ENCODE measurements at places on chromosomes 5 and 9.

- no peak for DNase-seq
Observed at GRCh38 chr5:73445665-73446630, 2.6 kb downstream of the FOXD1 start.

GRCh38 chr5:115888027-115888426 lies 46.3 kb downstream of the AP3S1 start:
- DNase-seq: no peak

DNA sequence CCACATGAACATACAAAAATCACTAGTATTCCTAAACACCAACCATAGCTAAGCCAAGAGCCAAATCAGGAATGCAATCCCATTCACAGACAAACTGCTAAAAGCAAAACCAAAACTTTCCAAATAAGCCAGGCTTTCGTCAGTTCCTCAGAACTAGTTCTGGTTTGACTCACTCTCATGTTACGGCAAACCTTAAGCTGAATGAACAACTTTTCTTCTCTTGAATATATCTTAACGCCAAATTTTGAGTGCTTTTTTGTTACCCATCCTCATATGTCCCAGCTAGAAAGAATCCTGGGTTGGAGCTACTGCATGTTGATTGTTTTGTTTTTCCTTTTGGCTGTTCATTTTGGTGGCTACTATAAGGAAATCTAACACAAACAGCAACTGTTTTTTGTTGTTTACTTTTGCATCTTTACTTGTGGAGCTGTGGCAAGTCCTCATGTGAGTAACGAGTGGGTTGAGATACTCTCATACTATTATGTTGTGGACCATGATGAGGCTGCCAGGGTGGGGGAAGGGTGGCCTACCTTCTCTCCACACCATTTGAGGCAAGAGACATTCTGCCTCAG lies at the start of gene PDCD1LG2:
TSS of gene PDCD1LG2 (plus strand) at position 172 of the 572 bp plus-strand sequence. CDS start 12,016 bp downstream, outside the sequence.
- no peak for DNase-seq

GRCh38 chr5:72438141-72438540 lies 69.1 kb downstream of the ZNF366 start:
- no peak for DNase-seq

GRCh38 chr5:96668725-96669124 lies 6.5 kb downstream of the CAST start:
- DNase-seq: no peak

GRCh38 chr5:44002381-44002901 lies 386.8 kb downstream of the FGF10 start:
- DNase-seq: no peak

GRCh38 chr9:127905788-127906191 lies 6.4 kb upstream of the ST6GALNAC6 start:
- peak; percentile 53 for DNase-seq

- no peak for DNase-seq
Observed at GRCh38 chr9:122258886-122259415, 5.7 kb downstream of the RBM18 start.

GRCh38 chr5:66180282-66181155 lies 36.4 kb downstream of the SREK1 start:
- no peak for DNase-seq

DNA sequence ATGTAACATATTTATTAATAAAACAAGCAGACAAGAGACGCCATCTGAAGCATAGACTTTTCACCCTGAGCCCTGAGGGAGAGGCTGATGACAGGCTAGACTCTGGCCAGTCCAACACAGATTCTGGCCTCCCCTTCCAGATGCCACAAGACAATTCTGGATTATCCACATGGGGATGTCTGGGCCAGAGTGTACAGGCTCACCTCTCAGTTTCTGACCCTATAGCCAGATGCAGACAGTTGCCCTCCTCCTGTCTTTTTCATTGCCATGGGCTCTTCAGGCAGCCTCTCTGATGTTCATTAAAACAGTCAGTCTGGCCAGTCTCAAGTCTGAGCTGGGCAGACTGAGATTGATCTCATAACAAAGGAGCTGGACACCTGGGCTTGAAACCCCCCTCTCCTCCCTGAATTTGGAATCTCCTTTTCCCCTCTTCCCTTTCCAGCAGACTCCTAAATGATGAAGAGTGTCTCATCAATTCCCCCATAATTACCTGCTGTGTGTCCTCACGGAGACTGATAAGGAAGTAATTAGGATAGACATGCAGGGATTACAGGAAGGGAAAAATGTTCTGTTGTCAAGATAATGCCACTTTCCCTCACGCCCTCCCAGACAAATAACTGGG lies 89.6 kb downstream of the ASTN2 start:
- no peak for DNase-seq

- DNase-seq: no peak
Observed at GRCh38 chr5:16550316-16550952, 66.4 kb downstream of the RETREG1 start.

- no peak for DNase-seq
Observed at GRCh38 chr9:133239533-133240090, 30.6 kb upstream of the OBP2B start.

DNA sequence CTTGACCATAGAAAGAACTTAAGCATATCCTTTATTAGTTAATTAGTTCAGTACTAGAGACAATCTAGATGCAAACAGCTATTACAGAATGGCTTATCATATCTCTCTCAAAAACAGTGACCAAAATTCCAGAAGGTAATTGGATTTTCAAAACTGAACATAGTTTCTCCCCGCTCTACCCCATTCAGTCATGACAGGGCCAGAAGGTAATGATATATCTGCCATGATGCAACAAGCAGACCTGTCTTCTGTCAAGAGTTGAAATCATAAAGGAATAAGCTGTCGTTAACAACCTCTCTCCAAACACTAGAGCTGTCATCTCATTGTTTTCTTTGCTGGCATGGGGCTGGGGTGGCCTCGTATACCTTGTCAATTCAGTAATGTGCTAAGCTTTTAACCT lies 200.5 kb upstream of the POU5F2 start:
- no peak for DNase-seq

DNA sequence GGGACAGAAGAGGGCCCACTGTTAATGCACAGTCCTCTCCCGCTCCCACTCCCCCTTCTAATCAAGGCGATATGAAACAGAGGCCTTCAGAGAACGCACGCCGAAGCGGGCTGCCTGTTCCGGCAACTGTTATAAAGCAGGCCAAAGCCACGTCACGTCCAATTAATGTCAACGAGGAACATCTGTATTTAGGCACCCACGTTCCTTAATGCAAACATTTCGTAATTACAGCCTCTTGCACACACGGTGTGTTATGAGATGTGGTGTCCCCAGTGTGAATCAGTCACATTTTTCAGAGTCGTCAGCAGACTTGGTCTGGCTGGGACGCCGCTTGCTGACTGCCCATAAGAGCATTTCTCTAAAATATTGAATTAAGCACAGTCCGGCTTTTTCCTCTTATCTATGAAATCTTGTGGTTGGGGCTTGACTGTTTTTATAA lies 339.0 kb downstream of the NSG2 start:
- no peak for DNase-seq
